ENCODE measurements at places on chromosomes 16 and 17. TPM values are rescaled to one million over a fixed set of nuclear protein-coding genes. Genes with fewer than 3 reads are reported as not detected.

DNA sequence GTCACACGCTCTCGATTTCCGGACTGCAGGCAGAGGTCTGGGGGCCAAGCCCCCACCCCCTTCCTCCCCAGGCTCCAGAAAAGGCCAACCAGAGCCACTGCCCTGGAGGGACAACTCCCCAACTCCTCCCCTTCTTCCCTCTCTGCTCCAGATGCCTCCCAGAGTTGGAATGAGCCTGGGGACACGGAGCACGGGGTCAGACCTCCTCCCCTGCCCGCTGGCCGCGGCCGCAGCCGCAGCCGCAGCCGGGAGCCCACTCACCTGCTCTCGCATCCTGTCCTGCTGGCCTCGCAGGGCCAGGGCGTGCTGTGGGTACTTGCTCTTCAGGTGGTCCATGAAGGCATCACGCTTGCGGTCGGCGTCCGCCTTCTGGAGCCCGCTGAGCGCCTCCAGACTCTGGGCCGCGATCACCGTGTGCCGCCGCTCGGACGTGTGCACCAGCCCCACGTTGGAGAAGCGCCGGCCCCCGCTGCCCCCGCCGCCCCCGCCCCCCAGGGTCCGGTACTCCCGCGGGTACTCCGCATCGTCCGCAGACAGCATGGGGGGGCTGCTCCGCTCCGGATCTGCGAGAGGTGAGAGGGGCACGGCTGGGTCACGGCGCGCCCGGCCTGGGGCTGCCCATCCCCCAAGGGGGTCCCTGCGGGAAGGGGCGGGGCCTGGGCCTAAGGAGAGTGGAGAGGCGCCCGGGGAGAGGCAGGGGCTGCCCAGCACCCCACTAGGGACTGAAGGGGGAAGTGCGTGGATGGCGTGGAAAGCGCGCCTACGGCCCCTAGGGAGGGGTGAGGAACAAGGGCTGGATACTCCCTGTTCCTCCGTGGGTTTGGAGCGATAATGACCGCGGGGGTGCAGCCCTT is 27.3 kb downstream of the SRCIN1 start:
- H3K4me1 ChIP-seq, result peaks cover 29% of the 10 kb centered on the region
- DNase-seq, result no peak
- no peaks in the 10 kb centered on the region for H3K36me3 ChIP-seq
- H3K4me3 ChIP-seq, result no peak overlapping the region

Gene SPSB3
- total RNA-seq, result 58.2 TPM

Gene SNF8
- total RNA-seq, result 103 TPM

Gene ST6GALNAC1
- total RNA-seq, result 0.76 TPM

DNA sequence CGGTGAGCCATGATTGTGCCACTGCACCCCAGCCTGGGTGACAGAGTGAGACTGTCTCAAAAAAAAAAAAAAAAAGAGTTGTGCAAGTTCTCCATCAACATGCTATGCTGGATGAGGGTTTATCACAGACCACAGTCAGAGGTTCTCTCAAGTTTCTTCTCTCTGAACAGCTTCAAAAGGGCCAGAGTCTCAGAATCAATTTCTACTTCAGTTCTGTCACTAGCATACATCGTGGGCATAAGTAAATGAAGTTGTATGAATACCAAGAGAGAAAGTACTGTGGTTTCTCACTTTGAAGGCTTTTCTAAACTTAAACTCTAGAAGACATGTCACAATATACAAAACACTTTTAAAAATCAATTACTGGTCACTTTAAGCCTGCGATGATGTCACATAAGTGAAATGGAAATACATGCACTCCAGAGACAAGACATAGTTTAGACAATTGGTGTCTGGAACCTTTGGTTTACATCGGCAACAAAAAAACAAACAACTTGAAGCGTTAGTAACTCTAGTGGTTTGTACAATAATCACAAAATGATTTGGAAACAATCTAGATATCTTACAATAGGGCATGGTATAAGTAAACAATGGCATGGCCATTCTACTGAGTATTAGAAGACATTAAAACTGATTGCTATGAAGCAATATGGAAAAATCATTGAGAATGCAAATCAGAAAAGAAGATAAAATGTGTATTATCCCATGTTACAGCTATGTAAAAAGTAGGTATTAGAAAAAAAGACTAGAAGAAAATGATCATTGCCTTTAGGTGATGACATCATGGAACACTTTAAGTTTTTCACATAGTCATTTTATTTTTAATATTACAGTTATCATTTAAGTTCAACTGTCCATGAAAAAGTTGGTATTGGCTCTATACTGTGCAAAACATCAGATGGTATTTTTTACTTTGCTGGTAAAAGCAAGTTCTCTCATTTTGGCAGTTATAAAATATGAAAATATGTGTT is 232.3 kb downstream of the ZFHX3 start:
- no peak overlapping the region for H3K4me3 ChIP-seq
- DNase-seq, result no peak
- H3K4me1 ChIP-seq, result no peaks in the 10 kb centered on the region
- H3K36me3 ChIP-seq, result 0 out of 2 replicates have a peak, but pooled peaks cover 5% of the 10 kb centered on the region

GRCh38 chr17:29867643-29868181 is 62.3 kb downstream of the SSH2 start:
- no peaks in the 10 kb centered on the region for H3K27me3 ChIP-seq
- no peak overlapping the region for H3K27ac ChIP-seq
- H3K4me3 ChIP-seq, result no peak overlapping the region
- H3K36me3 ChIP-seq, result no peaks in the 10 kb centered on the region

- H3K27ac ChIP-seq, result no peak overlapping the region
- DNase-seq, result no peak
- H3K4me1 ChIP-seq, result peaks cover 24% of the 10 kb centered on the region
- H3K4me3 ChIP-seq, result no peak overlapping the region
- H3K36me3 ChIP-seq, result no peaks in the 10 kb centered on the region
- H3K27me3 ChIP-seq, result no peaks in the 10 kb centered on the region
Measured at GRCh38 chr17:4720787-4721186, 10.4 kb downstream of the ARRB2 start.

Gene ANKS3
- total RNA-seq, result 35.0 TPM

GRCh38 chr16:54317101-54317611 is 30.6 kb upstream of the IRX3 start:
- DNase-seq, result no peak
- H3K27me3 ChIP-seq, result no peaks in the 10 kb centered on the region
- H3K36me3 ChIP-seq, result no peaks in the 10 kb centered on the region
- H3K4me1 ChIP-seq, result no peaks in the 10 kb centered on the region

Gene EPN3
- 22.8 TPM for total RNA-seq

- H3K4me1 ChIP-seq, result no peaks in the 10 kb centered on the region
- no peak overlapping the region for H3K27ac ChIP-seq
- H3K27me3 ChIP-seq, result peaks cover 35% of the 10 kb centered on the region
- peak; percentile 6 for DNase-seq
- no peaks in the 10 kb centered on the region for H3K36me3 ChIP-seq
- no peak overlapping the region for H3K4me3 ChIP-seq
Measured at GRCh38 chr17:73956595-73957465, 246.6 kb upstream of the RPL38 start.

Gene ZNF778
- total RNA-seq, result 9.5 TPM

Gene RNF222
- total RNA-seq, result 0.79 TPM

DNA sequence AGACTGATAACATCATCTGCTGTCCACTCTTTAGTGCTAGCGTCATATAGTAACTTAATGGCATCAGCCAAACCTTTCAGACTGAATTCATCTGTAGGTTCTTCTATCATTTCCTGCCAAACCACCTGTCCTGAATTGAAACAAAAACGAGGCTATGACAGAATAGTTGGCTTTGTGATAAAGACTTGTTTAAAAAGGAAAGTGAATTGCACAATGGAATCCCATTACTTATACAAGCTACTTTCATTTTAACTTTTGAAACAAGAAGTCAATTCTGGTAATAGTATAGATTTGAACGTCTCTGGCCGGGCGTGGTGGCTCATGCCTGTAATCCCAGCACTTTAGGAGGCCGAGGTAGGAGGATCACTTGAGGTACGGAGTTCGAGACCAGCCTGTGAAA is 18.2 kb downstream of the LASP1NB start:
- no peaks in the 10 kb centered on the region for H3K36me3 ChIP-seq
- H3K27ac ChIP-seq, result no peak overlapping the region
- H3K4me1 ChIP-seq, result no peaks in the 10 kb centered on the region
- H3K27me3 ChIP-seq, result no peaks in the 10 kb centered on the region
- no peak for DNase-seq

DNA sequence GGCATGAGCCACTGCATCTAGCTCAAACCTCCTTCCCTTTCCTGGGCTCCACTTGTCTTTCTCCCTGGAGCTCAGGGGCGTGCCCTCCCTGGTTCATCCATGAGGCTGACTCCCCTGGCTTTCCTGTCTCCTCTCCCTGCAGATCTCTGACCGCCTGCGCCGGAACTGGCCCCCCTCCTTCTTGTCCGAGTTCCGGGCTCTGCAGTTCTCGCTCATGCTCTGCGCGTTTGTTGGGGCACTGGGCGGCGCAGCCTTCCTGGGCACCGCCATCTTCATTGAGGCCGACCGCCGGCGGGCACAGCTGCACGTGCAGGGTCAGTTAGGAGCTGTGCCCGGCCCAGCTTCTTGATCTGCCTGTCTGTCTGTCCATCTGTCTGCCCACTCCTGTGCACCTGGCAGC is 1.2 kb upstream of the LAT start:
- H3K4me1 ChIP-seq, result no peaks in the 10 kb centered on the region
- H3K4me3 ChIP-seq, result no peak overlapping the region

Gene HOXB1
- not detected for total RNA-seq

DNA sequence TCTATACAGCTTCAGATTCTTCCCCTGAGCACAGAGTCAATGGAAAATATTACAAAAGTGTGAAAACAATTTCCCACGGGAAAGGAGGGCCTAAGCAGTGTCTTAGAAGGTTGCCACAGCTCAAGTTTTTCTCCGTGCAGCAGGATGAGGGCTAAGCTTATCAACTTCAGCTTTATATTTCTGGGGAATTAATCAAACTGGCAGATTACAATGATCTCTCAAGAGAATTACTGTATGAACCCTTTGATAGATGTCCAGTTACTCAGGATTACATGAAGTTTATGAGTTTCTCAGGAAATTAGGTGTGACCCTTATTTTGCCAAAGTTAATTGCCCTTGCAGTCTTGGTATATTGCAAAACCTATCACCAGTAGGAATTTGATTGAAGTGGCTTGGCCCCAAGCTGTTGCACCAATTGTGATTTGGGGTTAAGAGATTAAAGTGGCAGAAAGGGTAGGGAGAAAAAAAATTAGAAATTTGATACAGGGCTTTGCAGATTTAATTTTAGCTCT is 298.4 kb downstream of the MAP2K6 start:
- peaks cover 7% of the 10 kb centered on the region for H3K4me1 ChIP-seq
- H3K27ac ChIP-seq, result peak overlapping the region; percentile 48
- H3K27me3 ChIP-seq, result no peaks in the 10 kb centered on the region

Gene MYCBPAP
- 11.6 TPM for total RNA-seq

Gene HSPB9
- total RNA-seq, result not detected

Gene ABCC11
- total RNA-seq, result 0.83 TPM

Gene ZMYND15
- total RNA-seq, result 2.3 TPM

- H3K4me3 ChIP-seq, result no peak overlapping the region
- no peak for DNase-seq
- H3K27ac ChIP-seq, result no peak overlapping the region
- H3K36me3 ChIP-seq, result no peaks in the 10 kb centered on the region
- no peaks in the 10 kb centered on the region for H3K27me3 ChIP-seq
Measured at GRCh38 chr17:67266496-67266895, 21.5 kb upstream of the HELZ start.

Gene CCDC154
- total RNA-seq, result 2.8 TPM

- H3K36me3 ChIP-seq, result peaks cover 5% of the 10 kb centered on the region
- H3K27me3 ChIP-seq, result no peaks in the 10 kb centered on the region
- H3K4me3 ChIP-seq, result peak overlapping the region; percentile 75
- peaks cover 24% of the 10 kb centered on the region for H3K4me1 ChIP-seq
- DNase-seq, result no peak
- H3K27ac ChIP-seq, result peak overlapping the region; percentile 65
Measured at GRCh38 chr16:67277999-67278772, 1.1 kb upstream of the PLEKHG4 start.

GRCh38 chr16:67606632-67607031 is 38.3 kb upstream of the CARMIL2 start:
- H3K27ac ChIP-seq, result no peak overlapping the region
- DNase-seq, result no peak
- no peaks in the 10 kb centered on the region for H3K36me3 ChIP-seq
- no peaks in the 10 kb centered on the region for H3K27me3 ChIP-seq

- H3K27ac ChIP-seq, result no peak overlapping the region
- no peak for DNase-seq
- H3K27me3 ChIP-seq, result no peaks in the 10 kb centered on the region
Measured at GRCh38 chr16:2960183-2961010, 3.7 kb upstream of the KREMEN2 start.

Gene C16orf78
- not detected for total RNA-seq

- no peak overlapping the region for H3K27ac ChIP-seq
- no peaks in the 10 kb centered on the region for H3K4me1 ChIP-seq
- H3K36me3 ChIP-seq, result no peaks in the 10 kb centered on the region
- no peaks in the 10 kb centered on the region for H3K27me3 ChIP-seq
Measured at GRCh38 chr16:67750466-67750865, 31.4 kb upstream of the GFOD2 start.

GRCh38 chr17:77036841-77037381 is 103.9 kb upstream of the SEC14L1 start:
- no peaks in the 10 kb centered on the region for H3K36me3 ChIP-seq
- H3K27me3 ChIP-seq, result peaks cover 4% of the 10 kb centered on the region
- DNase-seq, result peak; percentile 45
- no peak overlapping the region for H3K27ac ChIP-seq
- H3K4me3 ChIP-seq, result no peak overlapping the region

GRCh38 chr16:85894266-85894665 is 4.7 kb upstream of the IRF8 start:
- peaks cover 77% of the 10 kb centered on the region for H3K27me3 ChIP-seq
- peaks cover 16% of the 10 kb centered on the region for H3K4me1 ChIP-seq
- H3K4me3 ChIP-seq, result no peak overlapping the region
- no peak for DNase-seq
- H3K36me3 ChIP-seq, result no peaks in the 10 kb centered on the region
- no peak overlapping the region for H3K27ac ChIP-seq

Gene C16orf92
- not detected for total RNA-seq

Gene ITGAD
- total RNA-seq, result not detected

Gene KRTAP29-1
- total RNA-seq, result not detected

Gene GNGT2
- total RNA-seq, result 7.4 TPM

- no peak overlapping the region for H3K4me3 ChIP-seq
- no peak overlapping the region for H3K27ac ChIP-seq
- no peak for DNase-seq
- H3K27me3 ChIP-seq, result no peaks in the 10 kb centered on the region
- H3K36me3 ChIP-seq, result no peaks in the 10 kb centered on the region
- peaks cover 39% of the 10 kb centered on the region for H3K4me1 ChIP-seq
Measured at GRCh38 chr17:50174444-50174843, 8.6 kb downstream of the SGCA start.

Gene ZNF232
- total RNA-seq, result 10.3 TPM

Gene LRRC37B
- 15.8 TPM for total RNA-seq

GRCh38 chr16:3056336-3057180 is 8.9 kb upstream of the IL32 start:
- no peaks in the 10 kb centered on the region for H3K27me3 ChIP-seq
- H3K36me3 ChIP-seq, result no peaks in the 10 kb centered on the region
- no peak overlapping the region for H3K27ac ChIP-seq
- peaks cover 10% of the 10 kb centered on the region for H3K4me1 ChIP-seq
- no peak overlapping the region for H3K4me3 ChIP-seq

GRCh38 chr16:4011225-4011939 is 104.9 kb downstream of the ADCY9 start:
- H3K27me3 ChIP-seq, result no peaks in the 10 kb centered on the region
- no peaks in the 10 kb centered on the region for H3K36me3 ChIP-seq
- H3K27ac ChIP-seq, result no peak overlapping the region
- DNase-seq, result no peak

Gene YPEL3
- total RNA-seq, result 129 TPM

Data from PC-9 (cell line).